Karpas-422 (cell line): ENCODE measurements at places on chromosomes 4 and X.

DNA sequence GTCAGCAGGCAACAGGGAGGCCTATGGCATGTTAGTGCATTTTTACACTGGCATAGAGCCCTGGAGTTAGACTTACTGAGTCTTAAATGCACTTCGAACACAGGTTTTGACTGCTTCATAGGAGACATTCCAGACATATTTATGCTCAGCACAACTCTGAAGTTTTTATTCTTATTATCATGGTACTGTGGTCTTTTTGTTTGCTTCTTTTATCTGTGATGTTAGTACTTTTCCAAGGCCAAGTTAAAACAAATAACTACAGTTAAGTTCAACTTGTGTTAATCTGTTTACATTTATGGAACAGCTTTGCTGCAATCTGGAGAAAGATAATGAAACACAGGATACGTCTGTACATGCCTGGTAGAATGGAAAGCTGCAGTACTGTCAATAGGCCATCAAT lies 76.5 kb downstream of the COL4A5 start:
- DNase-seq = no peak

DNA sequence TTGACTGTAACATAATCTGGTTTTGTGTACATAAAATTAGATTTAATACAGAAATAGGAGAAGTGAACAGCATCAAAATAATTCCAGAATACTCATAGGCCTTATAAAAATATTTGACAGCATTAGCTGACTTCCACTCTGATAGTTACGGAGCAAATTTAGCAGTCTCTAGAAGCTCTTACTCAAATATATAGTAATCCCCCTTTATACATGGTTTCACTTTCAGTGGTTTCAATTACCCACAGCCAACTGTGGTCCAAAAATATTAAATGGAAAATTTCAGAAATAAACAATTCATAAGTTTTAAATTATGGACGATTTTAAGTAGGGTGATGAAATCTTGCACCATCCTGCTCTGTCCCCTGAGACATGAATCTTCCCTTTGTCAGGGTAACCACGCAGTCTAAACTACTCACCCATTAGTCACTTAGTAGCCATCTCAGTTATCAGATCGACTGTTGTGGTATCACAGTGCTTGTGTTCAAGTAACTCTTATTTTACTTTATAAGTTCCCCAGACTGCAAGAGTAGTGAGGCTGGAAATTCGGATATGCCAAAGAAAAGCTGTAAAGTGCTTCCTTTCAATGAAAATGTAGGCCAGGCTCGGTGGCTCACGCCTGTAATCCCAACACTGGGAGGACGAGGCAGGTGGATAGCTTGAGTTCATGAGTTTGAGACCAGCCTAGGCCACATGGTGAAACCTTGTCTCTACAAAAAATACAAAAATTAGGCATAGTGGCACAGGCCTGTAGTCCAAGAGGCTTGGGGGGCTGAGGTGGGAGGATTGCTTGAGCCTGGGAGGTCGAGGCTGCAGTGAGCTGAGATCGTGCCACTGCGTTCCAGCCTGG lies 17.2 kb upstream of the RTL9 start:
- peak; percentile 45 for DNase-seq

GRCh38 chr4:27117453-27117852 lies 256.8 kb downstream of the STIM2 start:
- DNase-seq = no peak

DNA sequence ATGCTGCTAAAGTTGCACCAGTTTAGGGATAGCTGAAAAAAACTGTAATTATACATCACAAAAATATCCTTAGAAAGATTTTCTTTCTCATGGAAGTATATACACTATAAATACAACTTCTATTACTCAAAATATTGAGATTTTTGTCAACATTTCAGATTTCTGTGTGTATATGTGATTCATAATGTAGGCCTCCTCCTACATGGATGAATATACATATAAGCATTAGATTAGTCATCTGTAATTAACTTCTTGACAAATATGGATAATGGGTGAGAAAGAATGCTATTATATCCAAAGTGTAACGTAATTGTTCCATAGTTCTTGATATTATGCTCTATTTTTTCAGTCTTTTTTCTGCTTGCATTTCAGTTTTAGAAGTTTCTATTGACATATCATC lies 124.9 kb downstream of the CBLL2 start:
- DNase-seq = no peak

GRCh38 chr4:65670331-65671031 lies at the start of gene EPHA5:
TSS of gene EPHA5 (minus strand) at chr4:65670489. CDS start at chr4:65669742, 747 bp downstream.
- DNase-seq = no peak

- DNase-seq = no peak
Observed at GRCh38 chrX:133435544-133436124, 20.3 kb upstream of the GPC4 start.

DNA sequence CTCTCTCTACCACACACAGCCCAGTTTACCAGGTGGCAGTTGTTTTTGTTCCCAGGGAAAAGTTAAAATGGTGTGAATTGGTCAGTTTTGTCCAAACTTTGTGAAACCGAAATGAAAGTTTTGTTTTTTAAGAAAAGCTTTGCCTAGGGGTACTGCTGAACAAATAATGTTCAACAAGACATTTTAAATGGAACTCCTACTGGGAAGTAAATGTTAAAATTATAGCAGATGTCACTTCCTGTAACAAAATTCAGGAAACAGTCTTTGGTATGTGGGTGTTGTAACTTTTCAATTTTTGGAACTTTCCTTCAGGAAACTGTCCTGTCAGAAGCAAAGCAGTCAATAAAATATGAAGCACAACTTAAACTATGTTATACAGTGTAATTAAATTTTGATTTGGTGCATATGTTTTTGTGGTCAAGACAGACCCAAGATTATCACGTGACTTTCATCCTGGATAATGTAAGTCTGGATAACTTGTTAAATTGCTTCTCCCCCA lies 79.5 kb downstream of the AFF1 start:
- no peak for DNase-seq

GRCh38 chr4:16126714-16127113 lies 42.9 kb upstream of the PROM1 start:
- DNase-seq = no peak

DNA sequence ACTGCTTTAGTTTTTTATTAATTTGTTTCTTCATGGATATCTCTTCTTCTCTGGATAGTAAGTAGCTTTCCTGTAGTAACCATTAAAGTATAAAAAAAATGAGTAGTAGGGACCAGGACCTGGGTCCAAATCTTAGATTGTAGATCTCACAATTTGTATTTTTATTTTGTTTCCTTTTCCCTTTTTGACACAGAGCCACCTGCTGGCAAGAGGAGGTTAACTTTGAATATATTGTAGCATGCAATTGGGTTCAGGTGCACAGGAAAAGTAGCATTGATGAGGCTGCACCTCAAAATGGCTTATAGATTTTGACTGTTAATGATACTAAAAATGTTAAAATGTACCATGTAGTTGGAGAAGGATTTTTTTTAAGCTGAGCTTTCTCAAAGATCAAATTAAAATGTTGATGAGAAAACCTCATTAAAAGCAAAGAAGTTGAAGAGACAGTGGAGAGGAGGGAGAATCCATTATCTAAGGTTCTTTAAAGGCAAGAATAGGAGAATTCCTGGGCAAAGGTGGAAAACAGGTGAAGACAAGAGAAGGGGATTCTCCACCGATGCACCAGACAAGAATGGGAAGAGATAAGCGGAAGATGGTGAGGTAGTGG lies 48.3 kb upstream of the HPGDS start:
- DNase-seq = peak; percentile 65

DNA sequence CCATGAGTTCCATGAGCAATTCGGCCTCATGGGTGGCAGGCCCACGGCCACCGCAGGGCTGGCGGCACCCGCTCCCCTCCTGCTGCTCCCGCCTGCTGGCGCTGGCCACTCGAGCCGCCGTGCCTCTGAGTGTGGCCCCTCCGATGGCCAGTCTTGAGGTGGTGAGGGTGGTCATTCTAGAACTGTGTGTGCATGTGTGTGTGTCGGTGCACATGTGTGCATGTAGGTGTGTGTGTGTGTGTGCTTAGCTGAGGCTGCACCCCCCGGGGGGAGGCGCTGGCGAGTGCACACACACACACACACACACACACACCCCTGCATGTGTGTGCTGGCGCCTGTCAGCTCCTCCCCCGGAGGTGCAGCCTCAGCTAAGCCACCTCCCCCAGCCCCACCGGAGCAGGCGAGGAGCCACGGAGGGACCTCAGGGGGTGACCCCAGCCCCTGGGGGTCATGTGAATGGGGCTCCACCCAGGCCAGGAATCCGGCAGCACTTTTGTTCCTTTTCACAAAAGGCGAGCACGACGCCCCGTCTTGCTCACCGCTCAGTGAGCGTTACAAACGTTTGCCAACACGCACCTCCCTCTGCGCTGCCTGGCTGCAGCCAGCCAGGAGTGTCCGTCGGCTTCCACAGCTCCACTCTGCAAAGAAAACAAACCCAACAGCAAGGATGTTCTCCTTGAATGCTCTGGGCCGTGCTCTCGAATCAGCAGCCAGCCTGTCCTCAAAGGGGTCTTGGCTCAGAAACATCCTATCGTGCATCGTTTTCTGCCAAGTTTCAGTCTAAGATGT lies 29.9 kb downstream of the FGFRL1 start:
- no peak for DNase-seq

GRCh38 chr4:157803845-157804521 lies 368.8 kb downstream of the GASK1B start:
- DNase-seq = no peak

GRCh38 chr4:55592014-55592413 lies at the start of gene PDCL2:
TSS of gene PDCL2 (minus strand) at chr4:55592245. CDS start at chr4:55592109, 136 bp downstream.
- no peak for DNase-seq

DNA sequence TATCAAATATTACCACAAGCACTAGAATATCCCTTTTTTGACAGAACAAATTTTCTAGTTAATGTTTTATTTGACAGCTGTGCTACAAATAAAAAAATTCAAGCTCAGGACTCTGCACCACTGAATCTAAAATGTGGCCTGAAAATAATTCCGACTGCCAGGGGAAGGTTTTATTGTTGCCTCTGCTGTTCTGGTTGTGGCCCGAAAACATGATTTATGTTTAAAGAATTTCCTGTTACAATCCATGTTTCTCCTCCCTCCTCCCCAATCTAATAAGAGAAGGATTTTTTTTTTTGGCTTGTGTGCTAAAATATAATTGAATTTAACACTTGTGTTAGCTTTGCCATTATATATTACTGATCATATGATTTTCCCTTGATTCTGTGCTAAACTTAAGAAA lies 227.8 kb downstream of the DCLK2 start:
- no peak for DNase-seq

GRCh38 chr4:38757945-38758600 lies 24.7 kb downstream of the TLR10 start:
- DNase-seq = peak; percentile 75

GRCh38 chrX:132594129-132594528 lies 105.3 kb upstream of the MBNL3 start:
- DNase-seq = no peak

- no peak for DNase-seq
Observed at GRCh38 chr4:73718375-73719373, 21.7 kb upstream of the CXCL8 start.

DNA sequence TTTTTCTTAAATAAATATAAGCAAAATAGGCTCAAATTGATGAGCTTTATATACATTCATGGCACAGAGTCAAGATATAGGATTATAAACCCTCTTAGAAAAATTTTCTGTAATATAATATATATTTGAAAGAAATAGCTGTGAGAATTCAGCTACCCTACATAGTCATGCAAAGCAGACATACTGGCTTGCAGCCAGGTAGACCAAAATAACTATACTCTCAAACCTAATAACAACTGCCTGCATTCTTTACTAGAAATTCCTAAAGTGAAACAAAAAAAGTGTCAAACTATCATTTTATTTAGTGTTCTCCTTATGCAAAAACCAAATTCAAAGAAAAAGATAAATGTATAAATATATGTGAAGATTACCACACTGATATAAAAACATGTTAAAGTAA lies 1390.2 kb downstream of the C4orf33 start:
- no peak for DNase-seq

- no peak for DNase-seq
Observed at GRCh38 chrX:45622538-45622937, 421.9 kb upstream of the DIPK2B start.

GRCh38 chr4:189497516-189497915 lies 443.2 kb upstream of the FRG1 start:
- DNase-seq = no peak

DNA sequence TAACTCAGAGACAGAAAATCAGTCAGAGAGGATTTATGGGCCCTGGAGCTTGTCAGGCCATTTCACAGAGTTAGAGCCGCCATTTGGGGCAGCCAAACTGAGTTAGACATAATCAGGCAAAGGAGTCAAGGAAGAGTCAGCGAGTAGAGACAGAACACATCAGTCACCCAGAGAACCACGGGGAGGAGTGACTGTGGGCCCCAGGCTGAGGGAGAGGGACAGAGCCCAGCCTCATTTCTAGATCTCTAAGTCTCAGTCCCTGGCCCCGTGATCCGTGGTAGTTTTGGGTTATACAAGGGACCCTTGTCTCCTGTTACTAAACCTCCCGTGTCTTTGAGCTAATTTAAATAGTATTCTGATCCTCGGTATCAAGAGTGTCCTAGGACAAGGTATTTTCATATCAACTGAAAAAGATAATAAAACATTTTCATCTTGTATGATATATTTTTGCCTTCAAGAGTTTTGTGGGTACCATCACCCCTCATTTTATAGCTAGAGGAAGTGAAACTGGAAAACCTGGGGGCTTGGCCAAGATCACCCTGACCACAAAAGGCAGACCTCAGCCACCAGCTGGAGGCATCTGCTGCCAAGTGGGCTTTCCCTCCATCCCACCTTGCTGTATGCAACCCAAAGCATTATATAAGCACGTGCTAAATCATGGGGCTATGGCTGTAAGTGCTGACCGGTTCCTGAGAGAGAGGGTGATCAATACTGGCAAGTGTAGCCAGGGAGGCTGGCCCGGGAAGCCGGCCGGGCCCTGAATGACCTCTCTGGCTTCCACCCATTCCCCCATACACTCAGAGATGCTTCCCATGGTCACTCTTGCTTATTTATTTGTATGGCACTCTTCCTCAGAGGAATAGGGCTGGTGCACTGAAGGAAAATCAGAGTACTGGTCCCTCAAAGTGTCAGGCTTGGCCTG lies 204.1 kb downstream of the BCOR start:
- no peak for DNase-seq

GRCh38 chrX:24846550-24847150 lies 152.9 kb downstream of the POLA1 start:
- DNase-seq = no peak

GRCh38 chrX:143002206-143002605 lies 23.5 kb upstream of the SPANXN4 start:
- DNase-seq = no peak

DNA sequence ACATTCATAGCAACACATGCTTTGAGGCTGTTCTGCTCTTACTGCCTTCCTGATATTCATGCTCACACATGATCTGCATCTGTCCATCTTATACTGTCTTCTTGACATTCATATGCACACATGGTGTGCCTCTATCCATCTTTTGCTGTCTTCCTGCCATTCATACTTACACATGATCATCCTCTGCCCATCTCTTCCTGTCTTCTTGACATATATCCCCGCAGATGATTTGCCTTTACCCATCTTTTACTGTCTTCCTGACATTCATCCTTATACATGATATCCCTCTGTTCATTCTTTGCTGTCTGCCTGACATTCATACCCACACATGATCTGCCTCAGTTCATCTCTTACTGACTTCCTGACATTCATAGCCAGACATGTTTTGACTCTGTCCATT lies 36.8 kb downstream of the SCML1 start:
- DNase-seq = no peak
